ENCODE measurements at places on chromosomes 6 and 20.
A peak's percentile ranks its signal among the peaks of the same experiment; 100 is the strongest.

GRCh38 chr6:141437685-141438084 lies 695.0 kb upstream of the GJE1 start:
- no peak for DNase-seq

DNA sequence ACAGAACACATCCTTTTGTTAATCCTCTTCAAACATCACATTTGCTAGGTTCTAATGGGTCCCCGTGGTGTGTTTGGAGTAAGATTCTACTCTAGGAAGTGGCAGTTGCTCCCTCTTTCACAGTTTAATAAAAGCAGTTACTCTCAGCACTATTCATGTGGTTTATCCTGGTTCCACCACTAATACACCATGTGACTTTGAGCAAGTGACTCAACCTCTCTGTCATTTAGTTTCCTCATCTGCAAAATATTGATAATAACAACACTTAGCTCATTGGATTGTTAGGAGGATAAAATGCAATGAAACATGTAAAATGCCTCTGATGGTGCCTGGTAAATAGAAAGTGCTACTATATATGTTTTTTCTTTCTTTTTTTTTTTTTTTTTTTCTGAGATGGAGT lies 488.0 kb upstream of the NOX3 start:
- DNase-seq, result peak; percentile 7

DNA sequence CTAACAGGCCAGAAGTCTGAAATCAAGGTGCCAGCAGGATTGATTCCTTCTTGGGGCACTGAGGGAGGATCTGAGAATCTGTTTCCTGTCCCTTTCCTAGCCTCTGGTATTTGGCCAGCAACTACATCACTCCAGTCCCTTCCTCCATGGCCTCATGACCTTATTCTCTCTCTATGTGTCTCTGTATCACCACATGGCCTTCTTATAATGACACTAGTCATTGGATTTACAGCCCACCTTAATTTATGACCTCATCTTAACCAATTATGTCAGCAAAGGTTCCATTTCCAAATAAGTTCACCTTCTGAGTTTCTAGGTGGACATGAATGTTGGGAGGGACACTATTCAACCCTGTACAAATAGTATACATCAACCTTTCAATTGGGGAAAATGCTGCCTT lies 29.3 kb downstream of the SCML4 start:
- no peak for DNase-seq

- no peak for DNase-seq
Measured at GRCh38 chr6:56821005-56821432, 133.9 kb upstream of the BEND6 start.

- no peak for DNase-seq
Measured at GRCh38 chr6:151729829-151730495, 77.5 kb upstream of the ESR1 start.

- no peak for DNase-seq
Measured at GRCh38 chr6:122428781-122429180, 29.3 kb downstream of the HSF2 start.

- no peak for DNase-seq
Measured at GRCh38 chr6:37516920-37517405, 17.3 kb upstream of the CCDC167 start.

DNA sequence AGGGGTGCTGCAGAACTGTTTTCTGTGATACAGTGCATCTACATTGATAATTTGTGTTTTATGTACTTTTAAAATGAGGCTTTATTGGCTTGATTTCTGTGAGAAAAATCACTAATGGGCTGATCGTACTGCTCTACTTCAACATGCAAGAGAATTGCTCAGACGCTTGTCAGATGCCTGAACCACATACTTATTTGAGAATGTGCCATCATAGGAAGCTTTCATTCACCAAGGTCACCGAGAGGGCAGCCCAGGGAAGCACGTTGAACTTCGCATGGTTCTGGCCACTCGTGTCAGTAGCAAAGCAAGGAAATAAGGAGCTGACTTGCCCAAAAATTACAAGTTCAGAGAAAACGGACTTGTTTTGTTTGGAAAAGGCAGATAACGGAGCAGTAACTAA lies 168.5 kb upstream of the AKAP12 start:
- DNase-seq, result peak; percentile 31
